Uterine smooth muscle cell (primary cell): ENCODE measurements at places on chromosomes 2 and 18. TPM values are rescaled to one million over a fixed set of nuclear protein-coding genes. Genes with fewer than 3 reads are reported as not detected.

The FAP gene
- total RNA-seq: 206 and 269 TPM in 2 replicates

The TMEM37 gene
- 0.12 TPM in 1 of 2 replicates, not detected in the other for total RNA-seq

The DYNC2LI1 gene
- total RNA-seq: 24.8 and 28.0 TPM in 2 replicates

The ZNF521 gene
- 33.6 and 36.4 TPM in 2 replicates for total RNA-seq

The SPATS2L gene
- 88.4 and 112 TPM in 2 replicates for total RNA-seq

The RAMP1 gene
- 13.1 and 40.0 TPM in 2 replicates for total RNA-seq

The PTPN4 gene
- total RNA-seq: 15.2 and 24.2 TPM in 2 replicates

The FEV gene
- total RNA-seq: not detected in 2 replicates
